AML-193 (cell line): ENCODE measurements at places on chromosomes 12 and 14.

DNA sequence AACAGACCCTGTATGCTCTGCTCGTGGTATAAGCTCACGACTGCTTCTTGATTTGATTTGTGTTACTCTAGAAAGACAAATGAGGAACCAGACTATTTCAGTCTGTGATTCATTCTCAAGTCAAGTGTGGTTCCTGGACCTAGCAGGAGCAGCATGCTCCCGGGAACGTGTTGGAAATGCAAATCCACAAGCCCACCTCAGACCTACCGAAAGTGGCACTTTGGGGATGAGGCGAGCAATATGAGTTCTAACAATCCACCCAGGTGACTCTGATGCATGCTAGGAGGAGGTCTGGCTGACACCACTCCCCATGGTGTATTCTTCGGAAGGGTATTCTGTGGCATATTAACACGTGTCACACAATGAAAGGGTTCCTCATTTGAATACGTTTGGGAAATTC is 59.5 kb upstream of the TMX1 start:
- no peak for DNase-seq

DNA sequence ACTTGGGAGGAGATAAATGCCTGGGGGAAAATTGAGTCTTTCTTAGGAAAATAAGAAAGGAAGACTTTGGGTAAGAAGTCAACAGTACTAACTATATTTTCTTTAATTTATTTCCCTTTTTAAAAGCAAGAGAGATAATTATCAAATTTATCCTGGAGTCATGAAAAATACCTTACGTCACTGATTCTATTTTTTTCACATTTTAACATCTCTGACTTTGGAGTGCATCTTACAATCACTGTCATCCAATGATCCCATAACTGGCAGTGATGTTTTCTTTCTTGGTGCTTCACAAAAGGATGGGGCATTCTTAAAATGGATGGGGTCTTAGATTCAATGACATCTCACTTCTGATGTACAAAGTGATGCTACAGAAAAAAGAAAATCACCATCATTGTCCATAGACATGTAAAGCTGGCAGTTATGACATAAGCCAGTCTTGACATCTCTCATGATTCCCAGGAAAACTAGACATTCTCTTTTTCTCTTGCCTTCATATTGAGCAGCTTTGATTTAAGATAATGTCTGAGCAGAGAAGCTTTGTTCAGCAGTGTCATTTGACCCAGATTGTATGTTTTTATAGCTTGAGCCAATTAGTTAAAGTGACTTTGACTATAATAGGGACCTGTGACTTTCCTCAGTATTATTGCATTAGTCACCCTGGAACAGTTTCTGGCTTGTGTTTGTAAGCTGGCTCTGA is 236.2 kb downstream of the EGLN3 start:
- DNase-seq, result no peak

DNA sequence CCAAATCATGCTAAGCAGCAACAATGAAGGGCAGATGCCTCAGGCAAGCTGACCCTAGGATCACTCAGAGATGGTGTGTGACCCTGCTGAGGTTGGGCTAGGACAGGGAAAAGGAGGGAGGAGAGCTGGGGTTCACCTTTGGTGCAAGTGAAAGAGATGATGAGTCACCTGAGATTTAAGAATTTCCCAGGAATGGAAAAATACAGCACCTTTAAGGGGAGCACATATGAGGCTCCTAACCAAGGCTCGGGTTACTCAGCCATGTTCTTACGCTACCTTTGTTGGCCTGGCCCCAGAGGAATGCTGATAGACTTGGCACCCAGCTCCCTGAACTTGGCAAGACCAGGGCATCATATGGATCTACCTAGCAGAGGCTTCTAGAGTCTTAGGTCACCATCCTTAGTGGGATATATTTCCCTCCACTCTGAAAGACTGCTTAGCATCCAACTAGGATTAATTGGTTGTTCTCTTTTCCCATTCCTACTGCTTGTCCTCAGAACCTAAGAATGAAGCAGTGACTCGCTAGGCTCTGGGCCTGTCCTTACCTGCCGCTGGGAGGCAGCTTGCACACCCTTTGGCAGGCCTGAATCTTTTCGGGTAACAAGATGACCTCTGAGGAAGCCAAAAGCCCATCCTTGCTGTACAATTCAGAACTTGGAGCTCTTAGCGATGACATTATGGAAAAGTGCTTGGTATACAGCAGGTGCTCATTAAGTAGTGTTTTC is 4.0 kb upstream of the NAA25 start:
- DNase-seq, result no peak

GRCh38 chr12:26451763-26452162 is 256.4 kb downstream of the SSPN start:
- no peak for DNase-seq

- peak; percentile 89 for DNase-seq
These were observed 4.0 kb downstream of the ATG101 start for GRCh38 chr12:52073531-52074381.

- DNase-seq, result no peak
These were observed 18.1 kb downstream of the CAMKK2 start for GRCh38 chr12:121278169-121279070.

DNA sequence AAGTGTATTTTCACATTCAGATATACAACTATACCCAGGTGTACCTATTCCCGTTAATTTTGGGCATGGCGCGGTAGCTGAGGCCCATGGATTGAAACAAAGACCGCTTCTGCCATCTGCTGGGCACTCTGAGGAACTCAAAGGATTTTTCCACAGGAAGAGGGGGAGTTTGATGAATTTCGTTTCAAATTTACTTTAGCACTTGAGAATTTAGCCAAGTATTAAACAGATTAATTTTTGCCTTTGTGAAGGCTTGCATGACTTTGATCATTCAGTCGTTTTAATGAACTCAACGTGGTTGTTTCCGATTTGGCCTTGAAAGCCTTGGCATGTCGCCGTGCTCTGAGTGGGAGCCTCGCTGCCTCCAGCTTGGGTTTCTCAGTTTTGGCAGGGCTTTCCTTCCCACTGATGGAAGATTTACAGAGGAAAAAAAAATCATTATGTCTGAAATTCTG is 153.2 kb upstream of the DDHD1 start:
- DNase-seq, result peak; percentile 49

DNA sequence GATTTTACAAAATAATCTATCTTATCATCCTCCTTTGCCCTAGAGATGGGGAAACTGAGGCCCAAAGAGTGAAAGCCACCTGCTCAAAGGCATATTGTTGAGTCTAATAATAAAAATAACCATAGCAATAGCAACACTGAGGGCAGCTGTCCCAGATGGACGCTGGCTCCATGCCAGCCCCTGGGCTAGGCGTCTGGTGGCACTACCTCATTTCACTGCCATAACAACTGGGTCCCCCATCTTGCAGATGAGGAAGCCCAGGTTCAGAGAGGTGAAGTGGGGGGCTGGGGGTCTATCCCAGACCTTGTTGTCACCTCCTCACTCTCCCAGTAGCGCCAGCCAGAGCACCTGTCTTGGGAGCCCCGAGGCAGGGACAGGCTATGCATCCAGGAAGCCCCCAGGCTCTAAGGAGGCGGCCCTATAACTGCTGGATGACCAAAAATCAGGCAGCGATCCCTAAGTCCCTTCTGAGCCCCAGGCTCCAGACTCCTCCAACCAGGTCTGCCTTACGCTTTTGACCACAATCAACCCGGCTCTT is 12.8 kb downstream of the BDKRB2 start:
- DNase-seq, result no peak

DNA sequence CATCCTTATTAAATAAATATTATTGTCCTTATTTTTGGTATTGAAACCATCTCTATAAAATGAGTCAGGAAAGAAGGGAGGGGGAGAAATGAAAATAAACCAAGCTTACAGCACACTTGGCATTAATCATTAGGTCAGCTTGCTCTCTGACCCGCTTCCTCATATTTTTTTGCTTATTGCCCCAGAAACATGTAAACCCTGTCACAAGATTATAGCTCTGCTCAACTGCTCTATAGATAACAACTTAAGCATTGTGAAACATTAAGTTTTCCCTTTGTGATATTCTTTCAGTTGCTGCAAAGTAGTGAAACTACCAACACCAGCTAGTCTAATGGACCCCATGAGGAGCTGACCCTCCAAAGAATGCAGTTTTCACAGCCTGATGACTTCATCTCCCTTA is 819.5 kb downstream of the SLC16A7 start:
- DNase-seq, result no peak

- no peak for DNase-seq
These were observed 158.4 kb upstream of the HIF1A start for GRCh38 chr14:61536661-61537562.

GRCh38 chr12:89326239-89327040 is 25.9 kb downstream of the DUSP6 start:
- DNase-seq, result no peak

- peak; percentile 95 for DNase-seq
These were observed at the start of gene RILPL2 for GRCh38 chr12:123436017-123436964. Gene RILPL2 (minus strand): TSS chr12:123436684. CDS start chr12:123436420, 264 bp downstream.

GRCh38 chr12:71947645-71948105 is 9.0 kb downstream of the TPH2 start:
- no peak for DNase-seq

DNA sequence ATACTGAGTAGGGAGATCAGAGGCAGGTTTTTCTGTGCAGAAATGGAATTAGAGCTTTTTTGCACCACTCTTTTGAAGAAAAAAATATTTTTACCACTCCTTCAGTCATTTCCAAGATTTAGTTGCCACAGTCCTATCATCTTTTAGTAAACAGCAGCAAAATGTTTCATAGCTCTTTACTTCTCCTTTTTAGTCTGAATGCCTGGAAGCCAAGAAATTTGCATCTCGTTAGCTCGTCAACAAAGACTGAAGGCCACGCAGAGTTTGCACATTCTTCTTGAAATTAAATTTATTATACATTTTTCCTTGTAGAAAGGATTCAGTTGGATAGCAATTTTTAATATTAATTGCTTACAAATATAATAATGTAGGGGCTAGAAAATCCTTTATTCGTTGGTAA is 544.5 kb upstream of the ATP2B1 start:
- DNase-seq, result no peak

DNA sequence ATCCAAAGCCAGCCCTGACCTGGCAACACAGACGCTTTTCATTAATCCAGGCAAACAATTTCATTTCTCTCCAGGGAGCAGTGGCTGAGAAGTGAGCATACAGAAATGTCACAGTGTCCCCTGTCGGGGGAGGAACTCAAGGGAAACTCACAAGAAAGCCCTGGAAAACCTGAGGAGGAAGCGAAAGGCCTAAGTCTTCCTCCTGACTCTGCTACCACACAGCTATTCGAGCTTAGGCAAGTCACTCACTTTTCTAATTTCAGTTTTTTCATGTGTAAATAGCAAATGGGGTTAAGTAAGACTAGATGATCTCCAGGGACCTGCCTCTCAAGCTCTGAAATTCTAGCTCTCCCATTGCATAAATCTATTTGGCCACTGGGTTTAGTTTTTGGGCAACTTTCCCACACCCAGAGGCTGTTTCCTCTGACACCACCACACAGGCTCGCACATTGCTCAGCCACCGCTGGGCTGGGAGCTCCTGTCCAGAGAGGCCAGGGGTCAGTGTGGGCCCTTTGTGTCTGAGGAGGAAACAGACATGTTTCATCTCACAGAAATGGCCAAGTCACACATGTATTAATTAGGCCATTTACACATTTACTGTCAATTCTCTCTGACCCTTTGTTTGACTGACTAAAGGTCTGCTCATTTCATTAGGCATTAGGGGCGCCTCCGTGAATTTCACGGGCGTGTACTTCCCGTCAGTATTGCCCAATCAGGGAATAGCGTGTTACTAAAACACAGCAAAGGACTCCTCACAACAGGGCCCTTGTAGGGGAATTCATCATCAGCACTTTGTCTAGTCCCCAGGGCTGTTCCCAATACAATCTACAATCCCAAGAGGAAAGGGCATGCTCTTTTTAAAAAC is 9.8 kb upstream of the PNMA1 start:
- peak; percentile 7 for DNase-seq

DNA sequence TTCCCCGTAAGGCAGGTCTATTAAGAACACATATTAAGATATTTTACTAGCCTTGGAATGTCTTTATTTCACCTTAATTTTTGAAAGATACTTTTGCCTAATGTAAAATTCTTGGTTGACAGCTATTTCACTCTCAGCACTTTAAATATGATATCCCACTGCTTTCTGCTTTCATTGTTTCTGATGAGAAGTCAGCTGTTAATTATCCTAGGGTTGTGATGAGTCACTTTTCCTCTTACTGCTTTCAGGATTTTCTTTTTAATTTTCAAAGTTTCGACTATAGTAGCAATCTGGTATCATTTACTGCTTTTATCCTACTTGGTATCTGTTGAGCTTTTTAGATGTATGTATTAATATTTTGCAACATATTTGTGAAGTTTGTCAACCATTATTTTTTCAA is 578.9 kb upstream of the ATP2B1 start:
- DNase-seq, result no peak

- DNase-seq, result no peak
These were observed 295.4 kb downstream of the FSCB start for GRCh38 chr14:44211718-44212117.
